ENCODE measurements at places on chromosomes 6 and 20.

GRCh38 chr20:49712646-49712995 lies 1.1 kb downstream of the B4GALT5 start:
- DNase-seq, result no peak

DNA sequence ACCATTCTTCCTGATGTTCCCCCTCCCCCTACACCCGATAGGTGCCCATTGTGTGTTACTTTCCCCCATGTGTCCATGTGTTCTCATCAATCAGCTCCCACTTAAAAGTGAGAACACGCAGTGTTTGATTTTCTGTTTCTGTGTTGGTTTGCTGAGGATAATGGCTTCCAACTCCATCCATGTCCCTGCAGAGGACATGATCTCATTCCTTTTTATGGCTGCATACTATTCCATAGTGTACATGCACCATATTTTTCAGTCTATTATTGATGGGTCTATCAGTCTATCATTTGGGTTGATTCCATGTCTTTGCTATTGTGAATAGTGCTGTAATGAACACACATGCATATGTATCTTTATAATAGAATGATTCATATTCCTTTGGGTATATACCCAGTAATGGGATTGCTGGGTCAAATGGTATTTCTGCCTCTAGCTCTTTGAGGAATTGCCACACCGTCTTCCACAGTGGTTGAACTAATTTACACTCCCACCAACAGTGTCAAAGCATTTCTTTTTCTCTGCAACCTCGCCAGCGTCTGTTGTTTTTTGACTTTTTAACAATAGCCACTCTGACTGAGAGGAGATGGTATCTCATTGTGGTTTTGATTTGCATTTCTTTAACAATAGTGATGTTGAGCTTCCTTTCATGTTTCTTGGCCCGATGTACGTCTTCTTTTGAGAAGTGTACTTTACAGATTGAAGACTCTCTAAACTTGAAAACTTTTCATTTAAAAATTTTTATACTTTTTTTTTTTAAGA lies 41.0 kb upstream of the GCNT2 start:
- DNase-seq, result no peak

GRCh38 chr6:81486234-81486633 lies 266.2 kb downstream of the TENT5A start:
- no peak for DNase-seq

GRCh38 chr6:31572041-31572911 lies at the start of gene LTA:
TSS of gene LTA (plus strand) at chr6:31572289. CDS start at chr6:31572743, 454 bp downstream.
- DNase-seq, result no peak

DNA sequence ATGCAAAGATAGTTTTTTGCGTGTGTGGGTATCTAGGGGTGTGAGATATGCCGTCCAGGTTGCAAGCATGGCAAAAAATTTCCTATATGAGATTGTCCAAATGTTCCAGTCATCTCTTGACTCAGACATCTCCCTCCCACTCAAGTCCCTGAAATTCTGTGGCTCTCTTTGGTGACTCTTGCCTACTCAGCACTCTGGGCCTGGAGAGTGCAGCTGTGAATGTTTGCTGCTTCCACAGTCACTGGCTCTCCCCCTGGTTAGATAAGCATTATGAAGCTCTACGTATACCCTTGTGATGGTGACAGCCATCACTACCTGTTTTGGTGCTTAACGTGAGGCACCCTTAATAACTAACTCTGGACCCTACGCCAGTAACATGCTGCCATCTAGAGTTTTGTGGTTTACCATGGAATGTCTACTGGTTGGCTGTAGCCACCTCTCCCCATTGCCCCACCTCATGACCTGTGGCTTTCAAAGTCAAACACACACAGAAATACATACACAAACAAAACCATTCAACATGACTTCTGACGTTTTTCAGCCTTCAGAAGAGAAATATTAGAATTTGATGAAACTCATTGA lies 621.9 kb upstream of the CITED2 start:
- no peak for DNase-seq

DNA sequence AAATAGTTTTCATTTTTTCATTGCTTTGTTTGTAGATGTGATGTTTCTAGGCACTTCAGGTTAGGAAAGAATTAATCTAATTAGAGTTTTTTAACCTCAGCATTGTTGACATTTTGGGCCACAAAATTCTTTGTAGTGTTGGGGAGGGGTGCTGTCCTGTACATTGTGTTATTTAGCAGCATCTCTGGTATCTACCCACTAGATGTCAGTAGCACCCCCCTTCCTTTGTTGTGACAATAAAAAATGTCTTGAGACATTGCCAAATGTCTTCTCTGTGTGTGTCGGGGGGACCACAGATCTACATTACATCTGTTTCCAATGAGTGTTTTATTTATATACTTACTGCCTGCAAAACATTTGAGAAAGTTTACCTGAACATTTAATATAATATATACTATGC lies 45.6 kb downstream of the EYA4 start:
- DNase-seq, result peak; percentile 4

DNA sequence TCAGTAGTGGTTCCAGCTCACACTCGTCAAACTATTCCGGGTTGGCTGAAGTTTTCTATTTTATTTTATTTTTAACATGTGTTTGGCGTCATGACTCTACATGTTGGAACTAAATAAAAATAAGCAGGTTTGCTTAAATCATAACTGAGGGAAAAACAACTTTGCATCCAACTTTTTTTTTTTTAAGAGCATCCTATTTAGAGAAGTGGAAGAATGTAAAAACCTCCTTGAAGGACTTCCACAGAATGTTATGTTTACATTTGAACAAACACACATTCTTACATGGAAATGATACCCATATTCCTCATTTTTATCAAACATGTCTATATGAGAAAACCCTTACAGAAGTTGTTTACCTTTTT lies 659 bp downstream of the PRDM1 start:
- no peak for DNase-seq

DNA sequence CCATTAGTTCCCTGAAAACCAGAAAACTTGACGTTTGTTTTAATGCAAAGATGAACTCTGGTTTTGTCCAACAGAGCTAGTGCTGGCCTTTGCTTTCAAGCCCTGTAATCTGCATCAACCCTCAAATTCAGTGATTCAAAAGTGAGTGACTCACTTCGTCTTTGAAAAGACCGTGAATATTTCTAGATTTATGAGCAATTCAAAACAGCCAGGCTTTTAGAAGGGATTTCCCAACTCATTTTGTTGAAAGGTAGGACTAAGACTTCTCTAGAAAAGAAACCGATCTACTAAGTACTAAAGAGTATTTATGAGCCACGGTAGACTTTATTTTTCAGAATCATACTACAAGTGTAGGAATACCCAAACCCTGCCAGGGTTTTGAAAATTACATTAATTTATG lies 121.5 kb downstream of the UST start:
- no peak for DNase-seq

GRCh38 chr6:94645191-94645590 lies 932.1 kb upstream of the MANEA start:
- no peak for DNase-seq

DNA sequence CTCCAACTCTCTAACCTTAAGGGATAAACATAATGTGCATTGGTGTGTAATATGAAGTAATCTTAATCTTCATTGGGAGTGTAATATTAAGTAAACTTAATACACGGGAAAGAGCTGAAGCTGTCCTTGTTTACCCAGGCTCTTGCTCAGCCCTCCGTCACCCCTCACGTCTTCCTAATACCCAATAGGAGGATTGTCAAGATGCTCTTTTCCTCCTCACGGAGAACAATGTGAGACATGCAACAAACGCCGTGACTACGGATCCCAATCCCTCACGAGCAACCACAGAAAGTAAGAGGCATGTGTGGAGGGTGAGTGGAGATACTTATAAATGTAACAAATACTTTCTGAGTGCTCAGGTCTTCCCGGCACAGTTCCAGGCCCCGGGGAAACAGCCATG lies 11.0 kb downstream of the KIF16B start:
- DNase-seq, result no peak

DNA sequence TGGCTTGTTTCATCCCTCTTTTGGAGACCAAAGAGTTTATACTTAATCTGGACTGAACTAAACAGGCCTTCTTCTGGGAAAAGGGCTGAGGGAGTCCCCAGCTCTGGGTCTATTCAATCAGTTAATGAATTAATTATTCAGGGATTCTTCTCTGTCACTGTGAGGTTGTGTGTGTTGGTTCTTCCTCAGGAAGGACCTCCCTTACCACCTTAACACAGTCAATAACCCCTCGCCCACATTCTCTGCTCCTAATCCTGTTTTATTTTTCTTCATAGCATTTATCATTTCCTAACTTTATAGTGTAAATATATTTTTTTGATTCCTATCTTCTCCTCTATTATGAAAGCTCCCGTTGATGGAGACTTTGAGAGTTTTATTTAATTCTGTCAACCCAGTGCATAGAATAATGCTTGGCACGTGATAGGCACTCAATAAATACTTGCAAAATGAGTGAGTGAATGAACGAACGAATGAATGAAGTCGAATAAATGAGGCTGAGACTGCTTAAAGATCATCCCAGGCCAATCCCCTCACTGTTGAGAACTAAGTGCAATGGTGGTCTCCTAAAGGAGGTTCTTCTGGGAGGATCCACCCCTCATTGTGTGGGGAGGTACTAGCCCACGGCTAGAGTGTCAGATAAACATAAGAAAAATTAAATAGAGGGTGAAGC lies 179.6 kb upstream of the JARID2 start:
- no peak for DNase-seq

- no peak for DNase-seq
Observed at GRCh38 chr6:54632984-54633565, 213.5 kb upstream of the FAM83B start.

DNA sequence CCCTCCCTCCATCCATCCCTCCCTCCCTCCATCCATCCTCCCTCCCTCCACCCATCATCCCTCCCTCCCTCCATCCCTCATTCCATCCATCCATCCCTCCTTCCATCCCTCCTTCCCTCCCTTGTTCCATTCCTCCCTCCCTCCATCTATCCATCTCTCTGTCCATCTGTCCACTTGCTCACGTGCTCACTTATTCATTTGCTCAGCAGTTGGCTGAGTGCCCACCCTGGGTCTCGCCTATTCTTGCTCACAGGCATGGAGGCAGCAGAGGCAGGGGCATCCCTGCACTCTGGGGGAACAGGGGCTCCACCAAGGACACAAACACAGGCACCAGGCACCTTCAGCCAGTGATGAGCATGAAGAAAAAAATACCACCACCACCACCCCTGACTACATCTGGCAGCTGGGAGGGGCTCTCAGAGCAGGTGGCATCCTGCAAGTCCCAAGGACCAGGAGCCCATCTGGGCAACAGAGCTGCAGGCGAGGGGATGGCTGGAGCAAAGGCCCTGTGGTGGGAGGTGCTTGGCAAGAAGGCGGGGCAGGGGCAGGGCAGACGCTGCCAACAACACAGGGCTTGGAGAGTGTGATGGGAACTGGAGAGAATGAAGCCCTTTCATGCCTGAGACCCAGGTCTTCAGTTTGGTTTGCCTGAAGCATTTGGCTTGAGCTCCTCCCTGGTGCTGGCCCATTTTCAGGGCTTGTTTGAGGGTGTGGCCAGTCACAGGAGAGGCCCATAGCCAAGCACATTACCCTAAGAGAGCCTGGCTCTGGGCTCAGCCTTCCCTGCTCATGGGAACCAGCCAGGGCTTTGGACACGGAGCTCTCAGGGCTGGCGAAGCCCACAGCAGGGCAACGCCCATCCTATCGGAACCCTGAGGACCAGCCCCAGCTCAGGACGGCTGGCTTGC lies 40.2 kb upstream of the MRGBP start:
- DNase-seq, result no peak

- no peak for DNase-seq
Observed at GRCh38 chr20:38216746-38217595, 43.6 kb downstream of the KIAA1755 start.

GRCh38 chr6:38119516-38119915 lies 300.0 kb downstream of the ZFAND3 start:
- DNase-seq, result no peak

GRCh38 chr6:126767711-126768110 lies 350.8 kb upstream of the RSPO3 start:
- no peak for DNase-seq

GRCh38 chr6:167660944-167661551 lies 165.7 kb upstream of the AFDN start:
- peak; percentile 65 for DNase-seq

DNA sequence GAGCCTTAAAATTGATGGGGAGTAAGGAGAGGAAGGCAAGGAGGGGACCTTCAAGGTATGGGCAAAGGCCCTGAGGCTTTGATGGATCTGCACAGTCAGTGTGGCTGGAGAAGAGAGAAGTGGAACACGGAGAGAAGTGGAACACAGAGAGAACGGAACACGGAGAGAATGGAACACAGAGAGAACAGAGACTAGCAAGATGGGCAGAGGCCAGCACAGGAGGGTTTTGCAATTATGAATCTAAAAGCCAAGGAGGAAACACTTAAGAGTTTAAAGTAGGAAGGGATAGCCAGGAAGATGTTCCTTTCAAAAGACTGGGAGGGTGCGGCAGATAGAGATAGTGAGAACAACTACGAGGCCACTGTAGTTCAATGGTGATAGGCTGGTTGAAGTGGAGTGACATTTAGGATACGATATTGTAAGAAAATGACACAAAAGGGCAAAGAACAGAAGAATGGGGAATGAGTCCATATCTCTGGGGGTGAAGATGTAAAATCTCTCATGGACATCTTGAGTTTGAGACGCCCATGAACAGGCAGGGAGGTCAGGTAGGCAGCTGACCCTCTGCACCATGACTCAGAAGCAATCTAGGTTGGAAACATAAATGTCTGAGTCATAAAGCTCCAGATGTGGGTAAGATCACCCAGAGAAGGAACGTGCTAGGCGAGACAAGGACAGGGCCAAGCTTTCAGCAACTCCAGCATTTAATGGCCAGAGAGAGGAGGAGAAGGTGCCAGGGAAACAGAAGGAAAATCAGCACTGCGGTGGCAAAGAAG lies 25.4 kb downstream of the ZMYND8 start:
- peak; percentile 28 for DNase-seq

DNA sequence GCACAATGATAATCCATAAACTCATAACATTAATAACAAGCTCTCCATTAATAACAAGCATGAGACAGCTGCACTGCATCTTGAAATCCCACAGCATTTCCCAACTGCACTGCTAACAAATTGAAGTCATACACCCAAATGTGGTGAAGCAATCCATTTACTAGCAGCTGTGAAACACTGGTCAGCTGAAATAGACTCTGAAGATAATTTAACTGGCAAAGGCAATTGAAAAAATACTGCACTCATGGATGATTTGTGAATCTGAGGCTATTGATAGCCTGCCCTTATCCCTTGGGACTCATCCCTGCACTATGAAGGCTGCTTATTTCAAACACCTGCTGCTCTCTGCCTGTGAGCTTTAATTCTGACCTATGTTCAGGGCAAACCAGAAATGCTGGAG lies 49.1 kb upstream of the PLCB1 start:
- DNase-seq, result no peak

Measured in MV-4-11 (cell line).